ENCODE measurements at places on chromosomes 3 and 15.

- peak; percentile 13 for DNase-seq
Measured at GRCh38 chr15:36294359-36294758, 285.1 kb upstream of the CDIN1 start.

- DNase-seq: no peak
Measured at GRCh38 chr3:115187149-115187757, 40.2 kb upstream of the ZBTB20 start.

DNA sequence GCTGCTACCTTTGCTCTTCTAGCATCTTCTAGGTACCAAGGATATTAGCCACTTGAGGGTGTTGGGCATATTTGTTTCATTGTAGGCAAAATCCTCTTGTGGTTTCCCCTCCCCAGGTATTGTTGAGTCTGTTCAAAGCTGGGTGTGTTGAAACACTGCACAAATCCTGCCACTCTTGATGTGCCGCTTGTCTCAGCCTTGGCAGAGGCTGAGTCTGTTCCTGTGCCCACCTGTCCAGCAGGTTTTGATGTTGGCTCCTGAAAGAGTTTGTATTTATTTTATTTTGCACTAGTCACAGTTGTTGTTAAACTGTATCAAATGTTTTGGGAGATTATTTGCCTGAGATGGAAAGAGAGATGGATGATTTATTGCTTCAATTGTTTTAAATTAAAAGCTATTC, 136.2 kb downstream of the USP13 start:
- no peak for DNase-seq

DNA sequence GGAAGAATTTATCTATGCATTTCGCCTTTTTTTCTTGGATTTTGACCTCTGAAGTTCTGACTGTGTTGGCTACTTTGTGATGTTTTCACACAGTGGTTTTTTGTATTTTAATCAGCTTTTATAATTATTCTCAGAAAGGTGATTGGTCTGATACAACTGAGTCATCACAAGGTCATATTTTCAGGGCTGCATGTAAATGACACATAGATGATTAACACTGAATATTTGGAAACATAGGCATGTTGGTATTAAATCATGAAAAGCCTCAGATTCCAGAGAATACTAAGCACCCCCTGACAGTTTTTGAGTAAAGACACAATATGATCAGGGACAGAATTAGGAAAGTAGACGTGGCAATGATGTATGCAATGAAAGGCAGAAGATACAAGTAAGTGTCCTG, 175.5 kb upstream of the SLCO3A1 start:
- no peak for DNase-seq

DNA sequence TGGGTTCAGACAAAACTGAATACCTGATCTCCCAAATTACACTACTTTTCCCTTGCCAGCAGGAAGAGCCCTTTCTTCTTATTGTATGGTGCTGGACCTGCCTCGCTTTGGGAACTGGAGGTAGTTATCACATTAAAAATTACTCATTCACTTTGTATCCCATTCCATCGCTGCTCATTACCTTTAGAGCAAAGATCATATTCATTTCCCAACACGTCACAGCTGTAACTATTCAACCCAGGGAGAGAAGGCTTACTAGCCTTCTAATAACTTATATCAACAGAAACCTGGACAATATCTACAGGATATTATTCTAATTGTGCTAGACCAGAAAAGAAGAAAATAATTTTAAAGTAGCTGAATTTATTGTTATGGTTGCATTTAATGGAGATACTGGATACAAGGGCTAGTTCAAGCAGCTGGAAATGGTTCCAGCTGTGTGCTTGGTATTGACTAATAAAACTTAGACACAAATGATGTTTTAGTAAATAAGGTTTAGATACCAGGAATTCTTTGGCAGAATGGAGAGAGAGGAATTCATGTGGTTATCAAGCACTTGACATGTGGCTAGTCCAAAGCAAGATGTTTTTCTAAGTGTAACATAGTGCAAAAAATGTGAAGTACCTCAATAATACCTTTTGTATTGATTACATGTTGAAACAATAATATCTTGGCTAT, 656.3 kb downstream of the ROBO1 start:
- DNase-seq: no peak

GRCh38 chr15:31031471-31032067, 40.1 kb upstream of the MTMR10 start:
- DNase-seq: no peak

GRCh38 chr3:96966181-96966929, 152.0 kb downstream of the EPHA6 start:
- no peak for DNase-seq

GRCh38 chr3:122353893-122354401, 28.9 kb downstream of the CSTA start:
- DNase-seq: no peak

GRCh38 chr15:66720206-66721010, 18.4 kb downstream of the SMAD6 start:
- no peak for DNase-seq

- peak; percentile 88 for DNase-seq
Measured at GRCh38 chr3:9399746-9400145, 2.3 kb downstream of the SETD5 start.

DNA sequence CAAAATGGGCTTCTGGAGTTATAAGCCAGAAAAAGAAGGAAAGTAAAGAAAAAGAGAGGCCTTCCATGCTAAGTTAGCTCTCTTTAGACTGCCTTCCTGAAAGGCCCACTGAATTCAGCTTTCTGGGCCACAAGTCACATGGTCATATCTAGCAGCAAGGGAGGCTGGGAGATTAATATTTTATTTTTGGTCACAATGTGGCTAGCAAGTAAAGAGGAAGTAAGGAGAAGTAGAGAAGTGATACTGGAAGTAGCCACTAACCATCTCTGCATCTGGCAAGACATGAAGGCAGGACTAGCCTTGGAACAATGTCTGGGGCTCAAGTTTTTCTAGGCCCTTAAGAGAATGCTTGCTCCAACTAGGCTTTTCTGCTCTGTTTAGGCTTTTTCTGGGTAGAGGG, 81.8 kb upstream of the UBE2E1 start:
- no peak for DNase-seq

- DNase-seq: no peak
Measured at GRCh38 chr3:78736863-78737262, 1030.9 kb downstream of the ROBO1 start.

DNA sequence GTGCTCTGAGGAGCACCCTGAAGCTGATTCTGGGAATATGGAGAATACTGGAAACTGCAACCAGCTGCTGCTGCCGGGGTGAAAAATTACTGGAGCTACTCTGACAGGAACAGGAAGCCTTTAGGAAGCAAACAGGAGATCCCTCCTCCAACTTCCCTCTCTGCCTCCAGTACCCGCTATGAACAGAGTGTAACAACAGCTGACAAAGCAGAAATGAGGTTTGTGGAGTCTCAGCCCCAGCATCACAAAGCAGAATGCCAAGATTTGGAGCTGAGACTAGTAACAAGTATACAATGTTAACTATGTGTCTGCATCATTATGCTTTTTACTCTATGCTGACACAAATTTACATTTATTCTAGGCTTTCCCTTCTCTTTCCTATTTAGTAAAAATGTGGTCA, 22.7 kb upstream of the PIAS1 start:
- DNase-seq: no peak

- no peak for DNase-seq
Measured at GRCh38 chr15:64763874-64764273, 11.5 kb downstream of the RBPMS2 start.

DNA sequence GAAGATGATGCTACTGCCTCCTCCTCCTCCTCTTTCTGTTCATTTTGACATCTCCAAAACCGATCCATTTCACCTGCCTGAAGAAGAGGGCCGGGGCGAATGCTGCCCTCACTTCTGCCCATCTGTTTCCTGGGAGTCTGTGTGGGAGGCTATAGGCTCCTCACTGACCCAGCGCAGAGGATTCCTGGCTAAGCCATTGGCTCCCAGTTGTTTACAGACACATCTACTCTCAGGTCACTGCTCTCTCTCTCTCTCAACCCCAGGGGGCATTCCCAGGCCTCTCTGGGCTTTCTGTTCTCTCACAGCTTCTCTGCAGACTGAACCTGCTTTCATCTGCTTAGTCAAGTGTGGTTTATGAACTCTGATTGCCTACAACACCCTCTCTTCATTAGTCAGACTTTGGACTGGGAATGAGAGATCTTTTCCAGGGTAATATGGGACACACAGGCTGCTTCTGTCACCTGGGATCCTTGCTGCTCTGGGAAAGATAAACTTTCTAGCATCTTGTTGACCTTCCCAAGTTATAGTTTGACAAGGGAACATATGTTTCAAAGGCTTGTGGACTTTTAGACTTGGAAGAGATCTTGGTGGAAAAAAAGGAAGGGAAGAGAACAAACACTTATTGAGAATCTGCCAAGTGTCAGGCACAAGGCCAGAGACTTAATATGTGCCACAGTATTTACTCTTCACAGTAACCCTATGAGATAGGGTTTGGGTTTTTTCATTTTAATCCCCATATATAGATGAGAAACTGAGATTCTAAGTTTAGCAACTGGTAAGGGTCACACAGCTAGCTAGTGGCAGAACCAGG, 30.2 kb upstream of the USP3 start:
- DNase-seq: peak; percentile 68

DNA sequence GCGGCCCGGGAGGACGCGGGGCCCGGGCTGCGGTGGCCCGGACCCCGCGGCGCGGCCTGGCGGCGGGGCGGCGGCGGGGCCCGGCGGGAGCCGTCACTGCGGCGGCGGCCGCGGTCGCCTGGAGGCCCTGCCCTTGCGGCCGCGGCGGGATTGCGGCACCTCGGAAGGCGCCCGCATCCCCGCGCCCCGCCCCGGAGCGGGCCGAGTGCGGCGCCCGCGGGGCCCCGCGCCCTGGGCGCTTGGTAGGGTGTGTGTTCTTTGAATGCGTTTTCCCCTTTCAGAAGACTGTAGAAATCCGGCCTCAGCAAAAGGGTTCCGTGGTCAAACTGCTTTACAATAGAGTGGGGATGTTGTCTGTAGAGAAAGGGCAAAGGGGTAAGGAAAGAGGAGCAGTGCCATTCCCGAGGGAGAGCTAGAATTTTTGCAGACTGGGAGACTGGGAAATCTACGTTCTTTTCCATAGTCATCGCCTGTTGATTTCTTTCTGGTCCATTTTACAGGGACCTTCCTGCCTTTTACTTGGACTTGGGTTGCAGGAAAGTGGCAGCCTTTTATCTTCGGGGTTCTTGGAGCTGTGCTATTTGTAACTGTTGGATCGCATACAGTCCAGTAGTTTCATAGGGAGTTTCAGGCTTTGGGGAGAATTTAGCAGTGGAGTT, 630 bp downstream of the SNRK start:
- peak; percentile 43 for DNase-seq

DNA sequence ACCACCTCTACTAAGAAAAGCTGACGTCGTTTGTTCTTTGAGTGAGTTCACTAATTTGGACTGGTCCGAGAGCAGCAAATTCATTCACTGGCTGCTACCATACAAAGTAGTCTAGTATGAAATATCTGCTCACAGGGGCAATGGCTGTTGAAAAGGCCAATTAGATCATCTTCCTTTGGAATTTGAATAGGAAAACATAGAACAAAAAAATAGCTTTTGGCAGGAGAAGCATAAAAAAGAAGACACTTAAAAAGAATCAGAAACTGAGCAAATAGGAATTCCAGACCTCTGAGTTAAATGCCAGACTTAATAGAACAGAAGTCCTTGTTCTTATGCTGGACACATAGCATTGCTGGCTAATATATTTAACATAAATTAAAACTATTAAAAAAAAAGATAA, 159.3 kb downstream of the IL1RAP start:
- no peak for DNase-seq

- no peak for DNase-seq
Measured at GRCh38 chr15:66580643-66581042, 14.8 kb upstream of the LCTL start.

Measured in GM23338 (cell line).